ENCODE measurements at places on chromosomes 3 and 15.

DNA sequence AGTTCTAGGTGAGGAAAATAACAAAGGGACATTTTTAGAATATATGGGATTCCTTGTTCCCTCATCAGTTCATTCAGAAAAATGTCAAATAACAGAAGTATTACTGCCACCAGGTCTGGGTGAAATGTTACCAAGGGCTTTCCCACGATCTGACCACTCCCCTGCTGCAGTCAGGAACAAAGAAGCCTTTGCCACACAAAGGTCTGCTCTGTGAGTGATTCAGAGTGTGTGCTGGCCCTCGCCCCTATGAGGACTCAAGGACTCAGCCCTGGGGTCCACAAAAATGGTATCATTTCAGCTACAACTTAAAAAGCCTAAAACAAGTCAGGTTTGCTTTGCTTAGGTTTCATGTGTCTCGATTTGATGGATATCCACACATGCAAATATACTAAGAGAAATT, 5.0 kb downstream of the MKRN3 start:
- no peak for DNase-seq

DNA sequence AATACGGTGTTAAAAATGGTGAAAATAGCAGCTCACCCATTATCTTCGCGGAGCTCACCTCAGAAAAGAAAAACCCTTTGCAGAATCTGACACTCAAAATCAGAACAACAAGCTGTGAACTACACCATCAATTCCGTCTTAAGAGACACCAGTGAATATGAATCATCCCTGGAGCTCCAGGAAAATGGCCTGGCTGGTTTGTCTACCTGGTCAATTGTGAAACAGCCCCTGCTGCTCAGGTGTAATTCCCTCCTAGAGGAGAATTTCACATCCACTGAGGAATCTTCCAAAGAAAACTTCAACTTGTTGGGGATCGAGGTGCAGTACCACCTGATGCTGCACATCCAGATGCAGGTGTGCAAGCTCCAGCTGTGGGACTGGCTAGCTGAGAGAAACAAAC, 3.0 kb upstream of the XRN1 start:
- no peak for DNase-seq

GRCh38 chr3:103067963-103068362, 633.1 kb downstream of the ZPLD1 start:
- no peak for DNase-seq

DNA sequence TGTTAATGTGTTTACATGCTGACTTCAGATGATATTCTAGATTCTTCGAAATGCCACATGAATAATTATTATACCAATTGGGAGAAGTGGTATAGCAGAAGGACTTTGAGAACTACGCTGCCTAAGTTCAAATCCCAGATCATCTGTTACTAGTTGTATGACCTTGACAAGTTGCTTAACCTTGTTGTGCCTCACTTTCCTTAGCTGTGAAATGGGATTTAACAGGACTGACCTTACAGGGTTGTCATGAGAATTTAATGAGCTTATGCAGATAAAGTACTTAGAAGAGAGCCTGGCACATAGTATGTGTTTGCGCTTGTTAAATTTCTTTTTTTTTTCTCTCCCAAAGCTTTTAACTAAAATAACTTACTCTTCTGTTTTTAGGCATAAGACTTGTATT, 24.4 kb downstream of the WDR76 start:
- DNase-seq, result no peak

- DNase-seq, result no peak
These were observed 115.7 kb upstream of the TJP1 start for GRCh38 chr15:29937956-29938355.

- DNase-seq, result peak; percentile 67
These were observed 965 bp downstream of the FLNB start for GRCh38 chr3:58009026-58009748.

DNA sequence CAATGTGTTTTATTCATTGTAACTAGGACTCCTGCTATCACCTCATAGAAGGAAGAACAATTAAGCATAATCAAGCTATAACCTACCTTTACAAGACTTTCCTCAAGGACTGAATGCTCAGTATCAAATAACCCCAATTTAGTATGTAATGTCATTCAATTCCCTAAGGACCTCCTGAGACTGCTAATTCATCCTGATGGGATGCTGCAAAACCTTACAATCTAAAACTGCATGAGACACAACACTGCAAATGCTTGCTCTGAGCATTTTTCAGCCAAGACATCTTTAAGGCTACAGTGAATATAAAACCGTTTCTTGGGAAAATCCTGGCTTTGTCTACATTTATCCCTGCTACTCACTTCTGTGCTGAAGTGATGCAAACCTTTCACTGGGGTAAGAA, 69.9 kb downstream of the RYK start:
- DNase-seq, result no peak

- DNase-seq, result no peak
These were observed 31.0 kb upstream of the RBM5 start for GRCh38 chr3:50057756-50058155.

- DNase-seq, result no peak
These were observed 157.3 kb downstream of the WNT5A start for GRCh38 chr3:55329849-55330248.

- DNase-seq, result no peak
These were observed 34.5 kb upstream of the IQCF6 start for GRCh38 chr3:51813539-51813938.

DNA sequence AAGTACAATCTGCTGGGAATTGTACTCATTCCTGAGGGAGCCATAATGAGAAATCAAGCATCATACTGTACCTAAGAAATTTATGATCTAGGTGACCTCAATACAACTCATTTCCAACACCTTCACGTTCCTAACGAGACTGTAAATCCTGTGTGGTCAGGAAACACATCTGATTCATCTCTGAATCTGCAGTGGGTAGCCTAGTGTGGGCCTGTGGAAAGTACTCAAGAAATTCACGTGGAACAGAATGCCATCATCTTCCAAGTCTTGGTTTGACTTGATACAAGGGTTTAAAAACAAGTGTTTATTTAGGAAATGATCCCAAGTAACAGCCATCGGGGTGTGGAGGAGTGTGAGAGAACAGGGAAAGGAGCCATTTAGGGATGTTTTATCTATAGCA, 568.9 kb downstream of the EDEM1 start:
- DNase-seq, result no peak

- no peak for DNase-seq
These were observed 37.0 kb downstream of the CHDH start for GRCh38 chr3:53809267-53809666.

DNA sequence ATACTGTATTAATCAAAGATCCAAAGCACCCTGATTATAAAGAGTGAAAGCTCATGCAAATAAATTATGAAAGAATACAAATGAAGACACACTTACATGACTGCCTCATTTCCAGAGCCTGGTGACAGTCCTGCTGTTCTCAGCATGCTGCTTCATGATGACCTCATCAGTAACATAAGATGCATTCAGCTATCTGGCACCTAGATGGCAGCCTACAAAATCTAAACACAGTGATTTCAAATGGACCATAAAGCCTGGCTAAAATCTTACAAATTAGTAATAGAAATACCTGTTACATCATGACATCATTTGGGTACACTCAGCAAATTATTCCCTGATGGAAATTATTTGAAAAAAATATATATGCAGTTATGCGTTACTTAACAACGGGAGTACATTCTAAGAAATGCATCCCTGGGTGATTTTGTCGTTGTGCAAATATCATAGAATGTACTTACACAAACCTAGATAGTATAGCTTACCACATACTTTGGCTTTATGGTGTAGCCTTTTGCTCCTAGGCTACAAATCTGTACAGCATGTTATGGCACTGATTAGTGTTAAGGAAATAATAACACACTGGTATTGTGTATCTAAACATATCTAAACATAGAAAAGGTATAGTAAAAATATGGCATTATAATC, 207.2 kb downstream of the EPHA3 start:
- DNase-seq, result no peak

All from stimulated activated CD4-positive, alpha-beta T cell treated with anti-CD3 and anti-CD28 coated beads, Interleukin-15, amount 100 ng/mL, for 24 hours (primary cell).